HT1080 (cell line): ENCODE measurements at places on chromosomes 7 and 10. TPM values are rescaled to one million over a fixed set of nuclear protein-coding genes. Genes with fewer than 3 reads are reported as not detected.
A peak's percentile ranks its signal among the peaks of the same experiment; 100 is the strongest.

Gene CYP26C1
- not detected in 2 replicates for total RNA-seq

Gene PDE6C
- total RNA-seq = not detected in 2 replicates

Gene GOT1
- 33.9 and 43.9 TPM in 2 replicates for total RNA-seq

Gene ETV1
- 9.3 and 9.5 TPM in 2 replicates for total RNA-seq

Gene C7orf33
- not detected in 2 replicates for total RNA-seq

Gene PAOX
- 0.43 and 0.70 TPM in 2 replicates for total RNA-seq

Gene CYP2C19
- total RNA-seq = not detected in 2 replicates

GRCh38 chr10:124955868-124956267 lies 13.9 kb downstream of the ZRANB1 start:
- DNase-seq = no peak

DNA sequence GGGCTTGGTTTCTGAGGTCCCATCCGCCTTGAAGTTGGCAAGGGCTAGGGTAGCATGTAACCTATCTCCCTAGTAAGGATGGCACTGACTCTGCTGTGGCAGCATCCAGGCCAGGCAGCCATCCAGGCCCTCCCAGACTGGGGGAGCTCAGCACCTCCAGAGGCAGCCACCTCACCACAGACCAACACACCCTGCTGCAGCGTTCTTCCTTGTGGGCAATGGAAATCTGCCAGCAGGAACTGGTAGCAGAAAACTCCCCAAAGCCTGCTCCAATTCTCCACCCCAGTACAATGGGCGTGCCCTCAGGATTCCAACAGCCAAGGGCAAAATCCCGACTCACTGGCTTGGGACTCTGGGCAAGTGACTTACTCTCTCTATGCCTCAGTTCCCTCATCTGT lies 27.5 kb downstream of the DLG5 start:
- peak; percentile 89 for DNase-seq

- no peak for DNase-seq
Observed at GRCh38 chr10:63634488-63635065, 113.4 kb downstream of the REEP3 start.

GRCh38 chr7:80686576-80686975 lies 48.1 kb downstream of the CD36 start:
- peak; percentile 15 for DNase-seq

DNA sequence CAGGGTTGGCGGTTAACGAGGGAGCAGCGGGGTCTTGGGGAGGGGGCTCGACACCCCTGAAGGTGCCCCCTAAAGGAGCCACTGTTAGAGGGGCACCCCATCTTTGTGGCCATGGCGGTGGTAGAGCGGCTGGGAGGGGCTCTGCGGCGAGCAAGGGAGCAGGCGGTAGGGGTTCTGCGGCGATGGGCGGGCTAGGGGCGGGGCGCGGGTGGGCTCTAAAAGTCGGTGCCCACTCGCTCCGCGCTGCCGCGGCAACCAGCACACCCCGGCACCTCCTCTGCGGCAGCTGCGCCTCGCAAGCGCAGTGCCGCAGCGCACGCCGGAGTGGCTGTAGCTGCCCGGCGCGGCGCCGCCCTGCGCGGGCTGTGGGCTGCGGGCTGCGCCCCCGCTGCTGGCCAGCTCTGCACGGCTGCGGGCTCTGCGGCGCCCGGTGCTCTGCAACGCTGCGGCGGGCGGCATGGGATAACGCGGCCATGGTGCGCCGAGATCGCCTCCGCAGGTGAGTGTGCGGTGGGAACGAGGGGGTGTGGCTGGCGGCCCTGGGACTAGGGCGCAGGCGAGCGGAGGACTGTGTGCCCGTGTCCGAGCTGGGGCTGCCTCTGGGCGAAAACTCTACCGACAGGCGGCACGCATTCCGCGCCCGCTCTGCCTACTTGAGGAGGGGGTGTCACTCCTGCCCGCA lies at the start of gene MEST:
TSS of gene MEST (plus strand) at position 245 of the 682 bp plus-strand sequence. CDS start at position 474, 229 bp downstream.
- no peak for DNase-seq

DNA sequence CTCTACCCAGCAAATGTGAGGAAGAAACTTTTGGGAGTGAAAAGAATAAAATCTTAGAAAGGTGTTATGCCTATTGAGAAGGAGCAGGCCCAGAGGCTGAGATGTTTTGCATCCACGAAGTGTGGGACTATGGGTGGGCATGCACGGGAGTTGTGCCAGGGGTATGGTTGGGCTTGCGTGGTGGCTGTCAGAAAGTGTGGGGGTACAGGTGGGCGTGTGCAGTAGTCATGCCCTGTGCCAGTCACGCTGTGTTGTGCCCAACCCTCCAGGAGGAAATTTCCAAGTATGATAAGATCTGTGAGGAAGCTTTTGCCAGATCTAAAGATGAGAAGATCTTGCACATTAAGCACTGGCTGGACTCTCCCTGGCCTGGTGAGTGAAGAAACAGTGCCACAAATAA lies 52.9 kb upstream of the ZMIZ2 start:
- no peak for DNase-seq

DNA sequence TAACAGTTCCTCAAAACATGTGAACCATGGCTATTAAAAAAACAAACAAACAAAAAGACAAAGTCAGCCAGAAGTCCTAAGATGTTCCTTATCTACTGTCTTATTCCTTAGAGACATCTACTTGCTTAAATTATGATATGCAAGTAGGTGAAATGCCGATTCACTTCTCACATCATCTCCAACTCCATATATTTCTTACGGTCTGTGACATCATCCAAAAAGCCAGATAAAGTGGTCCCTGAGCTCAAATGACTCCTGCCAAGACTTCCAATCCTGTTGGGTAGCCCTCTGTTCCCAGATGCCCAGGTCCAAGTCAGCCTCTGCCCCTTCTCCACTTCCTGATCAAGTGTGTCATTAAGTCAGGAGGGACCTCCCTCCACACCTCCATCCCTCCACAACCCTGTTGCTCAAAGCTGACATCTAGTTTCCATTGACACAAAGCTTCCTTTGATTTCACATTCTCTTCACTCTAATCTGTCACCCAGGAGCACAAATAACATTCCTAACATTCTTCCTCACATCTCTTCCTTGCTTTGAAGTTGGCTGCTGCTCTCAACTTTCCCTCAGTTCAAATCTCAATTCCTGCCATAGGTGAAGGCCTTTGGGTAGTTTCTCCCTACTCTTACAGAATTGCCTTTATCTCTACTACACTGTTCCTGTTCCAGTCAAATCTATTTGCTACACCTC lies 56.1 kb upstream of the PDLIM1 start:
- DNase-seq = peak; percentile 64

- DNase-seq = no peak
Observed at GRCh38 chr10:61905837-61906561, 4.5 kb downstream of the ARID5B start.

GRCh38 chr7:35030848-35031247 lies 6.4 kb downstream of the DPY19L1 start:
- DNase-seq = no peak

DNA sequence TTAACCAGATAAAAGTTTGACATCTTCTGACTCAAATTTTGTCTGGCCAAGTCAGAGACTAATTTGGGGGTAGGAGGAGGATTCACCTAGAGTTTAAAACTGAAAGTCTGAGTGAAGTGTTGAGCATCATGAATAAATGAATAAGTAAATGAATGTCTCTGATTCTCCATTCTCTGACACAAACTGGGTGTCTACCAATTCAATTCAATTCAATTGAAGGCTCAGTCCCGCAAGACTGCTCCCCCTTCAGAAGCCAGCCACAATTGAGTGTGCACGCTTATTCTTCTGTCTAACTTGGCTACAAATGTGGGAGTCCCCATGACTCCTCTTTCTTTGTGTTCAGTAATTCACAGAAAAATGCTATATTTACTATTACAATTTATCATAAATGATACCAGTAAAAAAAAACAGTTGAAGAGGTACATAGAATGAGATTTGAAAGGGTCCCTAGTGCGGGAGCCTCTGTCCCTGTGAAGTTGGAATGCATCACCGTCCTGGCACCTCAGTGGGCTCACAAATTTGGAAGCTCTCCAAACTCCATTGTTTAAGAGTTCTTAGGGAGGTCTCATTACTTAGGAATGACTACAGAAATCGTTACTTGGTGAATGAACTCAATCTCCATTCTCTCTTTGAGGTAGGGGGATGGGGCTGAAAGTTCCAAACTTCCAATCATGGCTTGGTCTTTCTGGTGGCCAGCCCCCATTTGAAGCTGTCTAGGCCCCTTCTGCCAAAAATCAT lies 243.7 kb upstream of the PHYHIPL start:
- peak; percentile 50 for DNase-seq

- no peak for DNase-seq
Observed at GRCh38 chr10:110036640-110037039, 28.9 kb downstream of the ADD3 start.

- DNase-seq = no peak
Observed at GRCh38 chr7:132489776-132490237, 86.5 kb downstream of the PLXNA4 start.
